ENCODE measurements at places on chromosomes 1 and 21.

DNA sequence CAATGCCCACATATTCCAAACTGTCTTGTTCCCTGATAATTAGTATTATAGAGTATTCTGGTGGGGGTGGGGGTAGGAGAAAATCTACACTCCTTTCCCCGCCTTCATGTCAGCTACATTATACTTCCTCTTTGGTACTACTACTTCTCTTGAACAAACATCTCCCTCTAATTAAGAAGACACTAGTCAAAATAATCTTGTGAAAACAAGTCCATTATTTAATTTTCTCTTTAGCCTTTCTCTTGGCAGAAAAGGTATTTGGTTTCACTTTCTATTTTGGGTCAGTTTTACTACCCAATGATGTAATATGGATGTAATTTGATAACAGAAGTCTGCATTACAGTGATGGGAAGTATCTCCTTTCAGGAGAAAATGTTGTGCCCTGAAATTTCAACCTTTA, 22.5 kb downstream of the NTMT2 start:
- peak overlapping the region; percentile 14 for H3K4me3 ChIP-seq
- peak overlapping the region; percentile 91 for H3K27ac ChIP-seq
- DNase-seq: no peak
- H3K4me1 ChIP-seq: peaks cover 20% of the 10 kb centered on the region

DNA sequence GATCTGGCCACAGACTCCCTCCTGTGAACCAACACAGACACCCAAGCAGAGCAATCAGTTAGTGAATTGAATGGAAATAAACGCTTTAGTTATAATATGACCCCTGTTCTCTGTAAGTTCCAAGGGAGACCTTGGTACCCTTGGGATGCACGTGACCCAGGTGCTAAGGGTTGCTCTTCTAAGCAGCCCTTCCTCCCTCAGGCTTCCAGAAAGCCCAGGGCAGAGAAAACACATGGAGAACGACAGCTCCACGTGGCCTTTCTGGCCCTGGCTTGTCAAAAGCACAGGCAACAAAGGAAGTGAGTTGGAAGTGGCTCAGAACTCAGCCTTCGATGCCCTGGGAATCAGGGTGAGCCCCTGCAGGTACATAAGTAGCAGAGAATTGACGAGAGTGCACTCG, 57.4 kb downstream of the LACTBL1 start:
- H3K27ac ChIP-seq: no peak overlapping the region
- DNase-seq: no peak
- H3K4me1 ChIP-seq: peaks cover 11% of the 10 kb centered on the region
- H3K4me3 ChIP-seq: no peak overlapping the region
- H3K27me3 ChIP-seq: no peaks in the 10 kb centered on the region

- H3K27me3 ChIP-seq: no peaks in the 10 kb centered on the region
- no peaks in the 10 kb centered on the region for H3K36me3 ChIP-seq
- H3K4me1 ChIP-seq: peaks cover 18% of the 10 kb centered on the region
- H3K27ac ChIP-seq: no peak overlapping the region
- no peak for DNase-seq
These were observed 97.4 kb downstream of the MRPL39 start for GRCh38 chr21:25509862-25510261.

DNA sequence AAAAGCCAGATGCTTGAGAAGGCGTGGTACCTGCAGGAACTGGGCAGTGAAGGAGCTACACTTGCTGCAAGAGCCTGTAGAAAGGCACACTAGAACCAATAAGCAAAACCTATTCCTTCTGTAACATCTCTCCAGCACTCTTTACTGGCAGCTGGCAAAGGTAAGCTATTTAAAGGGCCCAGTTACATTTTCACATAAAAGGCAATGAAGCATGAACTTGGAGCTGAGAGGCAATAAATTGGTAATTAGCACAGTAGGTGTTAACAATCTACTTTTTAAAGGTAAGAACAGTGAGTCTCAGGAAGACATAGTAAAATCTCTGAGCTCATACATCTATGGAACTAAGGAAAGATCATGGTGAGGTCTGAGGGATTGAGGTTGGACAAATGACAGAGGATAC, 167.1 kb upstream of the OLFM3 start:
- no peaks in the 10 kb centered on the region for H3K4me1 ChIP-seq
- H3K27me3 ChIP-seq: peaks cover 9% of the 10 kb centered on the region
- no peak overlapping the region for H3K4me3 ChIP-seq
- no peaks in the 10 kb centered on the region for H3K36me3 ChIP-seq
- DNase-seq: no peak

DNA sequence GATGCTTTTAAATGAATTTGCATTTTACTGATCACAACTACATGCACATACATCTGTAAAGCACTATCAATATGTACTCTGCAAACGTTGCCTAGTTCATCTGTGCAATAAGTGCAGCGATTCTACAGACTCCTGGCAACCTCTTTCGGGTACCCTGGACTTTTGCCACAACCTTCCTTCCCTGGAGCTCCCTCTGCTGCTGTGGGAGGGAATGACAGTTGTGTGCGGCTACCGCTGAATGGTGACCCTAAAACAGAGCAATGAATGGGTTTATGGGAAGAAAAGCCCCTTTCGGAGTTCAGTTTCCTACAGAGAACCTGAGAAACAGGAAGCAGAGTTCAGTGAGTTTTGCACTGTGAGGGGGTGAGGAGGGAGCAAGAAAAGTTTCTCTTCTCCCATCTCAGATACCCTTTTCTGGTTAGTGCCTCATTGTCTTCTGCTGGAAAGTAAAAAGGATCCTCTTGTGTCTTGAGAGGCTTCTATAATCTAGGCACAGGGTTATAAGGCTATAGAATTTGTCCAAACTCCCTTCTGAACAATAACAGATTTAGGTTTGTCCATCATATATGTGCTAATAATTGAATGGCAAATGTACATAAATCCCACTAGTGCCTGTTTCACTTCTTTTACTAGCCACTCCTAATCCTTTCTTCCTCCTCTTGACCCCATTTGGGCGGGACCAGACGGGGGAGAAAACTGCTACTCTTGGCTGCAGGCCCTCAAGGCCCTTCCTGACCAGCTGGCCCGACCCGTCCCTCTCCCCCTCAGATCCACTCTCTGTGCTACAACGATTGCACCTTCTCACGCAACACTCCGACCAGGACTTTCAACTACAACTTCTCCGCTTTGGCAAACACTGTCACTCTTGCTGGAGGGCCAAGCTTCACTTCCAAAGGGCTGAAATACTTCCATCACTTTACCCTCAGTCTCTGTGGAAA, 19.8 kb upstream of the SARS1 start:
- H3K4me3 ChIP-seq: no peak overlapping the region
- H3K27ac ChIP-seq: peak overlapping the region; percentile 33
- H3K4me1 ChIP-seq: peaks cover 34% of the 10 kb centered on the region
- H3K36me3 ChIP-seq: no peaks in the 10 kb centered on the region

DNA sequence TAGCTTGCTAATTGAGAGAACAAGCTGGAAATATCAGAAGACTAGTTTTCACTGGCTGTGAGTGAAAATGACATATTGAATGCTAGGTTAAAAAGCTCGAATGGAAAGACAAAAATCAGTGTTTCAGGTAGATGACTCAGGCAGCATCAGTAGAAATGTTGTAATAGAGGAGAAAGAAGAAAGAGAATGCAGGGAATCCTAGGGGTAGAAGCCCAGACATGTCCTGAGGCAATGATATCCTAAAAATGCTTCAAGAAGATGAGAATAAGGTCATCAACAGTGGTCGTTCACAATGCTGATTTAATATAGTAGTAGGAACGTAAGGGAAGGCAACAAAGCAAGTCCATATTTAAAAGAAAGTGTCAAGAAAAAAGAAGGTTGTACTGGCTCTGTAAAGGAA, 96.7 kb upstream of the HP1BP3 start:
- H3K27ac ChIP-seq: peak overlapping the region; percentile 73
- H3K4me1 ChIP-seq: peaks cover 12% of the 10 kb centered on the region
- peaks cover 7% of the 10 kb centered on the region for H3K36me3 ChIP-seq

DNA sequence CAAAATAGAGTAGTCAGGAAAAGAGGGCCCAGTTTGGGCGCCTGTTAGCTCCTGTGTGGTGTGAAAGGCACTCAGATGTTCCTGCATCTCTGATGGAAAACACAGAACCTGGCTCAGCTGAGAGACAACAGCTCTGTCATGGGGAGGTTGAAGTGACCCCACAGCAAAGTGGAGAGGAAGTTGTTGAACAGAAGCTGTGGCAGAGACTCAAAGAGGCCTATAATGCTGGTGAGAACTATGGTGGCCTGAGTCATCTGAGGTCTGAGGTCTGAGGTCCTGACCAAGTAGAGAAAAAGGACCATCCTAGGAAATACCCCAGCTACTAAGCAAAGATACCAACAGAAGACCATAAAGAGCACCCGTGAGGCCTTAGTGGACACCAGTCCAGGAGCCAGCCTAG, 45.6 kb upstream of the JAK1 start:
- H3K27ac ChIP-seq: no peak overlapping the region
- DNase-seq: no peak
- H3K4me1 ChIP-seq: no peaks in the 10 kb centered on the region
- no peaks in the 10 kb centered on the region for H3K27me3 ChIP-seq
- H3K4me3 ChIP-seq: no peak overlapping the region
- H3K36me3 ChIP-seq: peaks cover 2% of the 10 kb centered on the region

GRCh38 chr1:204650911-204651570, 34.5 kb downstream of the LRRN2 start:
- peaks cover 35% of the 10 kb centered on the region for H3K27me3 ChIP-seq
- DNase-seq: no peak
- no peak overlapping the region for H3K4me3 ChIP-seq
- no peak overlapping the region for H3K27ac ChIP-seq
- H3K36me3 ChIP-seq: no peaks in the 10 kb centered on the region
- H3K4me1 ChIP-seq: peaks cover 5% of the 10 kb centered on the region

- peaks cover 42% of the 10 kb centered on the region for H3K4me1 ChIP-seq
- no peaks in the 10 kb centered on the region for H3K36me3 ChIP-seq
- no peak for DNase-seq
- H3K27me3 ChIP-seq: no peaks in the 10 kb centered on the region
These were observed 47.7 kb downstream of the UTP25 start for GRCh38 chr1:209875515-209875914.

GRCh38 chr21:44598061-44598460, 2.3 kb upstream of the KRTAP10-7 start:
- H3K27ac ChIP-seq: no peak overlapping the region
- H3K4me3 ChIP-seq: no peak overlapping the region
- no peak for DNase-seq
- peaks cover 6% of the 10 kb centered on the region for H3K4me1 ChIP-seq
- H3K27me3 ChIP-seq: peaks cover 66% of the 10 kb centered on the region
- peaks cover 3% of the 10 kb centered on the region for H3K36me3 ChIP-seq

DNA sequence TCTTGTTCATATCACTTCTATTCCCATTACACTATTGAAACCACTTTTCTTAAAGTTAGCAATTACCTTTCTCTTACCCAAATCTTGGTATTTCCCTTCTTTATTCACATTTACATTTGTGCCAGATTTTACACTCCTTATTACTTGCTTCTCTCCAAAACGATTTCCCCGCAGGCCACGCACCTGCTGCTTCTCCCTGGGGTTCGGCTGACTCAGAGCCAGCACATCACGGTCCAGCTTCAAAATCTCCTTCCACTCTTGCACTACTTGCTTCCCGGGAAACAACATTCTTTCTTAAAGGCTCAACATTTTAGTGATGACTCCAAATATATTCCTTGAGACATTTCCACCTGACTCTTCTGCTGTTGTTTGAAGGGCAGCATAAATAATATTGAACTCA, 20.7 kb downstream of the LHX9 start:
- peaks cover 20% of the 10 kb centered on the region for H3K27me3 ChIP-seq
- no peak overlapping the region for H3K4me3 ChIP-seq
- DNase-seq: no peak
- peaks cover 9% of the 10 kb centered on the region for H3K4me1 ChIP-seq
- no peak overlapping the region for H3K27ac ChIP-seq
- H3K36me3 ChIP-seq: peaks cover 5% of the 10 kb centered on the region

DNA sequence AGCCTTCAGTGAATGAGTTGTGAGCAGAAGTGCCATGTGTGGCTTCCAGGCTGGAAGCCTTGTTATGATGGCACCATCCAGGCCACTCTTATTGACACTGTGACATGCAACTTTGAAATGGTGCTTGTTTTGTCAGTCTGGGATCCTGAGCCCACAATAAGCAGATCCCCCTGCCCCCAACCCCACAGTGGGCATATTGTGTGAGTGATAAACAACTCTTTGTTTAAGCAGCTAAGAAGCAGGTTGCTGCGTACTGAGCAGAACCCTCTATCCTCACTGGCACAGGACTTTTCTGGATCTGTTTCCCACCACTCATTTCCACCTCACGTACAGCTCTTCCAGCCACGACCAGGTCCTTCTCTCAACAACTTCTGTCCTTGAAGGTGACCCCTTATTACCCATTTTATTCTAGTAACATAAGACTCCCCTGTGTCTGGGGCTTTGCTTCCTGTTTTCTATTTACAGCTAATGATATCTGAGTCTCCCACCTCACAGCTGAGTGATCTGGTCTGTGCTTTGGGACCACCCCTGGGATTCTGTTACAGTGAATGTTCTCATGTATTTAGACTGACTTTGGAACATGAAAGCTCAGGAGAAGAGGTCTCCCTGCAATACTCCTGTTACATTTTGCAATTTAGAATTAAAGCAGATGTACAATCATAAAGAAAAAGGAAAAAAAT, 375.5 kb downstream of the PCP4 start:
- no peaks in the 10 kb centered on the region for H3K27me3 ChIP-seq
- no peak overlapping the region for H3K4me3 ChIP-seq
- H3K27ac ChIP-seq: no peak overlapping the region
- no peak for DNase-seq

GRCh38 chr1:214584805-214585766, 17.9 kb upstream of the CENPF start:
- DNase-seq: no peak
- H3K36me3 ChIP-seq: no peaks in the 10 kb centered on the region
- no peak overlapping the region for H3K4me3 ChIP-seq
- peak overlapping the region; percentile 86 for H3K27ac ChIP-seq
- H3K4me1 ChIP-seq: peaks cover 42% of the 10 kb centered on the region
- H3K27me3 ChIP-seq: no peaks in the 10 kb centered on the region

GRCh38 chr1:241591736-241592135, 48.4 kb downstream of the CHML start:
- H3K4me1 ChIP-seq: peaks cover 28% of the 10 kb centered on the region
- peaks cover 12% of the 10 kb centered on the region for H3K36me3 ChIP-seq
- H3K27ac ChIP-seq: peak overlapping the region; percentile 53
- no peak overlapping the region for H3K4me3 ChIP-seq

- no peak overlapping the region for H3K4me3 ChIP-seq
- no peak for DNase-seq
- no peak overlapping the region for H3K27ac ChIP-seq
These were observed 59.6 kb downstream of the RUNX1 start for GRCh38 chr21:34989337-34990151.

- H3K36me3 ChIP-seq: peaks cover 9% of the 10 kb centered on the region
- no peaks in the 10 kb centered on the region for H3K27me3 ChIP-seq
- H3K4me1 ChIP-seq: peaks cover 16% of the 10 kb centered on the region
- DNase-seq: no peak
These were observed 35.1 kb upstream of the PRSS38 start for GRCh38 chr1:227780101-227781044.

DNA sequence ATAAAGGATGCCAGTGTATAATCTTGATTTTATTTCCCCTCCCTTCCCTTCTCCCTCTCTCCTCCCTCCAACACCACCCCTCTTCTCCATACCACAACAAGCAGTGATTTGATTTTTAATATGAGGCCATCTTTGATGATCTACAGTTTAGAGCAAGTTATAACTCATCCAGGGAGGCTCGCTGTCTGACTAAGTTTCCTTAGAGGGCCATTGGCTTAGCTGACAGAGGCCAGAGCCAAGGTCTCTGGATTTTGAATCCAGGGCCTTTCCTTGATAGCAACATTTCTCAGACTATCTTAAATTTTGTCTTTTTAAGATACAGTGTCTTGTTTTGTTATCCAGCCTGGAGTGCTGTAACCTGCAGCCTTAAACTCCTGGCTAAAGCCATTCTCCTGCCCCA, 431.0 kb upstream of the USP24 start:
- no peak overlapping the region for H3K4me3 ChIP-seq
- H3K27ac ChIP-seq: no peak overlapping the region
- no peaks in the 10 kb centered on the region for H3K36me3 ChIP-seq
- H3K4me1 ChIP-seq: peaks cover 25% of the 10 kb centered on the region
- DNase-seq: no peak

Measured in chondrocyte (in vitro differentiated cells).